ENCODE measurements at places on chromosomes 12 and 14.
A peak's percentile ranks its signal among the peaks of the same experiment; 100 is the strongest.

DNA sequence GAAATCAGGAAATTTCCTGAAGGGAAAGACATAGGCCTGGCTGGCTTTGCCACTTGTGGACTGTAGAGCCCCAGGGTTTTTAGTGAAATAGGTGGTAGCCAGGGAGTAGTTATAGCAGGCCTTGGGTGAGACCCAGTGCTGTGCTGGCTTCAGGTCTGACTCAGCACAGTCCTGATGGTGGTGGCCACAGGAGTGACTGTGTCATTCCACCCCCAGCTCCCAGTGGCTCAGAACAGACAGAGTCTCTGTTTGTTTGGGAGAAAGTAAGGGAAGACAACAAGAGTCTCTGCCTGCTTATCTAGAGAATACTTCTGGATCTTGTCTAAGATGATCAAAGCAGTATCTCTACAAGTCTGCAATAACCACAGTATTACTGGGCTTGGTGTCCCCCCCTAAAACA is 27.5 kb upstream of the OR6J1 start:
- no peak for DNase-seq

DNA sequence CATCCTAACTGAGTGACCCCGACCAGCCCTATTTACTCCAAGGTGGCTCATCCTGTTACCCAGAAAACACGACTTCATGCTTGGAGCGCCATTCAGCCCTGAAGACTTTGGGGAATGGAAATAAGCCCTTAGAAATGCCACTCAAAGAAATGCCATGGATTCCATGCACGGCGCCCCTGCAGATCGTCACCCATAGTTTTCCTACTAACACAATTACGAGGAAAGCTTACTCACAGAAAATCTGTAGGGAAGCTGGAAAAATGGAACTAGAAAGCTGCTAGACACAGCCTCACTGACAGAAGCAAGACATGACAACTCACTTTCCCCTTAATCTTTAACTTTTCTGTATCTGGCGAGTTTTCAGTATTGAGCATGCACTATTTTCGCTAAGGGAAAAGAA is 19.5 kb downstream of the NUAK1 start:
- DNase-seq, result no peak

DNA sequence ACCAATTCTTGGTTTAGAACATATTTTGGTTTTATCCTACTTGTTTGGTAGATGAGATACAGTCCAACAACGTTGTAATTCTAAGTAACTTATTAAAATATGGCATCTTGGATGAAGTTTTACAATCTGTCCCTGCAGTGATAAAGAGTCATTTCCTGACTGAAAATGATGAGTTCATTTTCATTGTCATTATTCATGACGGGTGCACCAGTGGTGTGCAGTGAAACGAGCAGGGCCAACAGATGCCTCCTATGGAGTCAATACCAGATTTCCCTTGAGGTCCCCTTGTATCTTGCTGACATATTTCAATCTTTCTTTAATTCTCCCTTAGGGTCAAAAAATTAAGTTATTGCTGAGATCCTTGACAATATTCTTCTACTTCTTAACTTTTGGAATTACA is 438.5 kb downstream of the LRIG3 start:
- no peak for DNase-seq

GRCh38 chr14:33794791-33795305 is 156.0 kb downstream of the EGLN3 start:
- no peak for DNase-seq

- no peak for DNase-seq
These were observed 268.9 kb downstream of the RAD51B start for GRCh38 chr14:68088451-68088854.

- no peak for DNase-seq
These were observed 117.3 kb downstream of the CPNE8 start for GRCh38 chr12:38788106-38788505.

GRCh38 chr12:4700621-4701026 is 19.6 kb upstream of the GALNT8 start:
- DNase-seq, result no peak

DNA sequence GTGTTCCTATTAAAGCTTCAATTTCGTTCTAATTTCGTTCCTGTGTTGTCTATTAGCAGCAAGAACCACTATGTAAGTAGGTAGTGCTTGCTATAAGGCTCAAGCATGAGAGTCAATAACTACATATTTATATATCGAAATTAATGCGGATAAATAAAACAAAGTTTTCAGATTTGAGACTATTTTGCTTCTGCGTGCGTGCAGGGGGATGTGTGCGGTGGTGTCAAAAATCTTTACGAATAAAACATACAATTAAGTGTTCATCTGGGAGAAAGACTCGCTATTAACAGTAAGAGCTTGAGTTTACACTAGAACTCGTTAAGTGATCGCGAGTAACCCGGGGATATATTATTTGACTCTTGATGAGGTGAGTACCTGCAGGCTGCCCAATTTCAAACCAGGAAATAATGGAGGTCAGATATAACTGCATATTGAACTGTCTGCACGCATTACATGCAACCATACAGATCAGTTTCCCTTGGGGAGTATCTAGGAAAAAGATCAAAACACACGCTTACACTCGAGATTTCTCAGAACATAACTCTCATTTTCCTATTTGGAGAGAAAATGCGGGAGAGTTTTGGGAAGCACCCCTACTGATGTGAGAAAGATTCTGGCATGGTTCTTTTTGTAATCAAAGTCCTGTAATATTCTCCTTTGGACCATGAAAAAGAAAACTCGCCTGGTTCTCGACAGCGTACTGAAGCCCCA is 813 bp downstream of the TWF1 start:
- peak; percentile 41 for DNase-seq

GRCh38 chr12:30964896-30965612 is 38.5 kb downstream of the TSPAN11 start:
- no peak for DNase-seq

DNA sequence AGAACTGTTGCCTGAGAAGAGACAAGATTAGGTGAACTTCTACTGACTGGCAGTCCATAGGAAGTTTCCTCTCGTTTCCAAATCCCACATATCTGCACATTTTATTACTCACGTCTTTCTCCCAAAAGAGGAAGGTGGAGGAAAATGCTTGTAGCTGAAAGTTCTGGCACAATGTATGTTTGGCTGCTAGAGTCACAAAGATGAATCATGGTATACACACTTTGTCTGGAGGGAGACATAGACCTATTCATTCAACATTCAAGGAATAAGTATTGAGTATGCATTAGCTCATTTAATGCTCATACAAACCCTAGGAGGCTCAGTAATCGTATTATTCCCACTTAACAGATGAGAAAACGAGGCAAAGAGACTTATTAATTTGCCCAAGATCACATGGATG is 291.8 kb downstream of the FOXN3 start:
- DNase-seq, result no peak

DNA sequence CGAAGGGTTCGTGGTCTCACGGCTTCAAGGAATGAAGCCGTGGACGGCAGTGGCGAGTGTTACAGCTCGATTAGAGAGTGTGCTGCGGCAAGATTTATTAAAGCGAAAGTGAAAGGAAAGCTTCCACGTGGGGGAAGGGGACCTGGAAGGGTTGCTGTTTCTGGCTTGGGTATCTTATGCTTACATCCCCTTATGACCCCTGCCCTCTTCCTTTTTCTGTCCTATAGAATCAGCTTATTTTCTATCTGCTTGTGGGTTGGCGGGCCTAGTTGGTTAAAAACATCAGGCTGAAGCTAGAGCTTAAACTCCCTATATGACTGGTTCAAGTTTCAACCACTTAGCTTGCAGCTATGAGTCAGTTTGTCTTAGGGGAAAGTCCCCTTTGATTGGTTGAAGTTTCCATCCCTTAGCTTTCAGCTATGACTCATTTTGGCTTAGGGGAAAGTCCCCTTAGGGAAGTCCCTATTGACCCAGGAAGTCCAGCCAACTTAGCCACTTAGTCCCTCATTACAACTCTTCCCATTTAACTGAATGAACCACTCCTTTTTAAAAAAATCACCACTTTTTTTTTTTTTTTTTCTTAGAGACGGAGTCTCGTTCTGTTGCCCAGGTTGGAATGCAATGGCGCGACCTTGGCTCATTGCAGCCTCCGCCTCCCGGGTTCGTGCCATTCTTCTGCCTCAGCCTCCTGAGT is 1494.7 kb upstream of the TMEM132C start:
- DNase-seq, result peak; percentile 78

DNA sequence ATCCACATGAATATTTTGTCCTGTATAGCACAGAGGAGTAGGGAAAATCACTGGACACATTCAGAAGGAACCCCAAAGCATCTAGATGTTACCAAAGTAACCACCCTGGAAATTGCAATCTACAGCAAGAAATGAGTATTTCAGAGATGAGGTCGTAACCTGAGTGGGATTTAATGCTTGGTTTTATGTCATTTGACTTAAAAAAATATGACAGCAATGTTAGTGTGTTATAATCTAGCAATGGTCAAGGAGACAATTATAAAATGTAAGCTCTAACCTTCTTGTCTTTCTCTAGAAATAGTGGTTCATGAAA is 256.6 kb downstream of the NAV3 start:
- no peak for DNase-seq

- no peak for DNase-seq
These were observed 54.2 kb upstream of the LRRK2 start for GRCh38 chr12:40170593-40170992.

GRCh38 chr14:90567991-90568390 is 171.2 kb downstream of the CALM1 start:
- no peak for DNase-seq

- no peak for DNase-seq
These were observed 320.1 kb downstream of the DAD1 start for GRCh38 chr14:22268875-22269274.

DNA sequence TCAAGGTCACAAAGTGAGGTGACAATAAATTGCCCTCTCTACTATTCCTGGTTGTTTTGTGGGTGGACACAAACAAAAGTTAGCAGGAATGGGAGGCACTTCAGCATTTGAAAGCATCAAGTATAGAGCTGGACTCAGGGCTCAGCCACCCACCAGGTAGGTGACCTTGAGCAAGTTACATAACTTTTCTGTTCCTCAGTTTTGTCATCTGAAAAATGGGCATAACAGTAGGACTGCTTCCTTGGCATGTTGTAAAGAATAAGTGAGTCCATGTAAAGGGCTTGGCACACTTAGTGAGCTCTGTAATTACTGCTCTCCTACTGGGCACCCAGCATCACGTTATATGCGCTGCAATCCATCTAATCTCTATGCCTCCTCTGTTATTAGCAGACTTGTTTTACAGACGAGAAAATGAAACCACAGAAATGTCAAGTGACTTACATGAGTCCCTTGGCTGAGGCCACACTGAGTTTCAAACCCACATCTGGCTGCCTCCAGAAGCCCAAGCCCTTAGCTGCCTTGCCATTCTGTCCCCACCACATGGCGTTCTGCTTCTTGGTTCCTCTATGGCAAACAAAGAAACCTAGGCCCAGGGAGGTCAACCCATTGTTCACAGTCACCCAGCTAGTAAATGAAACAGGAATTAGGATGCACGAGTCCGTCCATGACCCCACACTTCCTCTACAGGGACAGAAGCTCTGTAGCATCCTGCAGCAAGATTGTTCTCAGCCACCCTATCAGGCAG is 63.2 kb upstream of the SLC24A4 start:
- DNase-seq, result no peak

DNA sequence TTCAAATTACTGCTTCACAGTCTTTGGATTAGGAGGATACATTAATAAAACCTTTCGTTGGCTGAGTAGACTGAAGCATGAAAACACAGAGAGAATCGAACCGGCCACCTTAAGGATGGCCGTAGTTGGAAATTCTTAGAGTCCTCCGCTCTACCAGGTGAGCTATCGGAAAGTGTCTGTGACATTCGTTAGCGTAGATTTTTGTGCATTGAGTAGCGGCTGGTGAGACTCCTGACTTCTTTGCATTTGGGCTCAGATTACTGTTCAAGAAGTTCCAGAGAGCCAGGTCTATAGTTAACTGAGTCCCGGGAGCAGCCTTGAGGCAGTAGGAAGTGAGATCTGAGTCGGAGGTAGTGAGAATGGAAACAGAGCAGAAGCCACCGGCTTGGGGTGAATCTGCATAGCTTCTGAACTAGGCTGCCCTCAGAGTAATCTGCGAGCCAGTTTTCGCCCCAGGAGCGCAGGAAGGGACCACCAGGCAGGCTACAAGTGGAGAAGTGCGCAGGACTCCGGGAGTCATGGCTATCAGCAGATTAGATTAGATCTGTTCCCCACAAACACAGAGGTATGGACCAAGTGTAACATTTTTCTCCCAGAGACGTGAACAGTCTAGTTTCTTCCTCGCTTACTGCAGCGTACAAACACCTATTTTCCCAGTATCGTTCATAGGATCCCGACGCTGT is 11.0 kb downstream of the OR6S1 start:
- peak; percentile 42 for DNase-seq

- peak; percentile 73 for DNase-seq
These were observed 14.2 kb upstream of the PLXNC1 start for GRCh38 chr12:94133964-94134795.

DNA sequence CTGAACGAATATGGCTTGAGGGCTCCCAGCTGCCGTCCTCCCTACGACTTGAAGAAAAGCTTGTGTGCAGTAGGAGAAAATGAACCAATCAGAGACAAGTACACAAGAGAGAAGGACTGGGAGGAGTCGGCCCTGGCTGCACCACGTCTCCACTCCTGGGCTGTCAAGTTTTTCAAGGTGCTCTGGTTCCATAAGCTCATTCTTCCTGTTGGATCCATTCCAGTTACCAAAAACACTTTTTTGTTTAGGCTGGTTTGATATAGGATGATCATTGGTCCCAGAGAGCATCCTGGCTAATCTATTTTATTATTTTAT is 2.8 kb upstream of the A2ML1 start:
- DNase-seq, result no peak

DNA sequence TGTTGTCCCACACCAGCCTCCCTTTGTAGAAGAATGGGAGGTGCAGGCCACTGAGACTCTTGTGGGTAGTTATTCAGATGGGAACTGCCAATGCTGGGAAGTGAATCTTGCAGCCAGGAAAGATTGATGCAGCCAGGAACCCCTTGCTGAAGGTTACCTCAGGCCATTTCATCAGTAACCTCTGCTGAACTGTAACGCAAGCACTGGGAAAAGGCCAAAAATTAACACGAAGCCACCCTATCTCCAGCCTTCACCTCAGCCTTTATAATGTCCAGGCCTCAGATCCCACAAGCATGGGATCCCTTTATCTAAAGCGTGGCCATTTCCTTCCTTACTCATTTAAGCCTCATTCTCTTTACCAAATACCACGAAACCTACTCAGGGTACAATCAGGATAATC is 211.1 kb downstream of the SPTSSA start:
- no peak for DNase-seq

DNA sequence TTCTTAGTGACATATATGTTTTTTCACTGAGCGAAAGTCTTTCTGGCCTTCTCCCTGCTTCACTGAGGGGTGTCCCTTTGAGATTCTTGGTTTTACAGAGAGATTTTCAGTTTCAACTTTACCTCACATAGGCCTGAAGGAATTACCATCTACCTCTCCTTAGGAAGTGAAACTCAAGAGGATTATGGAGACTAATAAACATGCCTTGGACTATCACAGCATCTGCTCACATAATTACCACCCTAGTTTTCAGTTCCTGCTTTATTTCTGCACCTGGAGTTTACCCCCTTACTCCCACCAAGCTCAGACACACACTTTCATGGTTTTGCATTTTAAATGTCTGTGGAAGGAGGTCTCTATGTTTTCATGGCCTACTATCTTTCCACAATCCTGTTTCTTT is 118.3 kb upstream of the SCAF11 start:
- no peak for DNase-seq
